ENCODE measurements at places on chromosomes 1 and 21.

DNA sequence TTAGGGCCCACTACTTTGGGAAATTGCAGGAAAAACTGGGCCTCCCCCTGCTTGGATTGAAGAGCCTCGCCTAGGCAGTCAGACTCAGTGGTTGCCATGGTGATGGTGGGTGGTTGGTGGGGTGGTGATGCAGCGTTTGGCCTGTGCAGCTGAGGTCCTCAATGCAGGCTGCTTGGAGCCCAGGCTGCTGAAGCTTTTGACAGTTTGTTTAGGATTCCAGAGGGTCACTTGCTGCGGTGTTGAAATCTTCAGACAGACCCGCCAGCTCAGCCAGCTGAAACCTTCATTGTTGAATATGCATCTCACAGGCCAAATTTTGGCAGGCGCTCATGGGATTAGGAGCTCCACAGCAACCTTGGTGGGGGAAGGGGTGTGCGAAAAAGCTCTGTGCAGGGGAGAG is 67.9 kb downstream of the CACNA1E start:
- no peak for DNase-seq

GRCh38 chr1:172472495-172472894 is 28.6 kb upstream of the PIGC start:
- DNase-seq: no peak

GRCh38 chr1:167821969-167822685 is 91.8 kb downstream of the ADCY10 start:
- no peak for DNase-seq

- no peak for DNase-seq
Measured at GRCh38 chr1:6785318-6785727, at the start of gene CAMTA1. Gene CAMTA1 (plus strand): TSS chr1:6785454. CDS start chr1:6785531, 77 bp downstream.

- no peak for DNase-seq
Measured at GRCh38 chr21:45335761-45336534, 48.3 kb upstream of the POFUT2 start.

DNA sequence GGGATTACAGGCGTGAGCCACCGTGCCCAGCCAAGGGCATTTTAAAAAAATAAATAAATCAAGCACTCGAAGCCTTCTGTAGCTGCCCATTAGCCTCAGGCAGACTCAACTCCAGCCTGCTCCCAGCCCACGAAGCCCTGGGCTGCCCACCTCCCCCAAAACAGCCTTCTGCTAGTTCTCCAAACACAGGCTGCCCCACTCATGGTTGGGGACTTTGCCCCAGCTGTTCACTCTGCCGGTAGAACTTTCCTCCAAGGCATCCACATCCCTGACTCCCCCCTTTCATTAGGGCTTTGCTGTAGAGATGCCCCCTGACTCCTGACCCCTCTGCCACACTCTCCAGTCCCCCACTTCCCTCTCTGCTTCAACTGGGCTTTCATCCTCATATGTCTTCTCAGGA is 29.7 kb upstream of the LAPTM5 start:
- no peak for DNase-seq

DNA sequence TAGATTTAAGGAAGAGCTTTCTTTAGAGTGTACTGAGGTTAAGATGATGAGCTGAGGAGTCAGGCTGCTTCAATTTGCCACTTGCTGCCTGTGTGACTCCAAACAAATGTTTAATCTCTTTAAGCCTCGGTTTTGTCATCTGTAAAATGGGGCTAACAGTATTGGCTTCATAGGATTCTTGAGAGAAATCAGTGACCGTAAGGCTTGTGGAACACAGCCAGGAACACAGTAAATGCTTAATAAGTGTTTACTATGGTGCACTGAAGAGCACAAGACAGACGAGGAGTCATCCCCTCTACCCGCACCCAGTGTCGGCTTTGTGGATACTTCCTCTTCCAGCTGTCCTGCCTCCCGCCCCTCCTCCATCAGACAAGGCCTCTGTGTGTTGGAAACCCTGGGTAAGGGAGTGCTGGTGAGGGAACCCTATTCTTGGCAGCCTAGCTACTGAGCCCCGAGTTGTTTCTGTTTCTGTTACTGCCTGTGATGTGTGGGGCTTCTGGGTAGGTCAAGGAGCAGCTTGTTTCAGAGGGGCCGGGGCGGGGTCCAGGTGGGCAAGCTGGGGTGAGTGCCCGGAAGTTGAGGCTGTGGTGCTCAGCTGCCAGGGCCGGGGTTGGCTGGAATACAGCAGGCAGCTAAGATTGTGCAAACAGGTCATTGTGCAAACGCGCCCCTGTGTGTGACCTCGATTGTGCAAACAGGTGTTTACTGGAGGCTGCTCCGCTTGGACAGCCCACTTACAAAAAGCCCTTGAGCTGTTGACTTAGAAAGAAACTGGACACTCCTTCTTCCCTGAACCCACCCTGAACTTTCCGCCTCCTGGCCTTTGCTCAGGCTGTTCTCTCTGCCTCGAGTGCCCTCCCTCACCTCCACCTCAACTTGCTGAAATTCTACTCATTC is 4.0 kb upstream of the CSF3R start:
- no peak for DNase-seq

DNA sequence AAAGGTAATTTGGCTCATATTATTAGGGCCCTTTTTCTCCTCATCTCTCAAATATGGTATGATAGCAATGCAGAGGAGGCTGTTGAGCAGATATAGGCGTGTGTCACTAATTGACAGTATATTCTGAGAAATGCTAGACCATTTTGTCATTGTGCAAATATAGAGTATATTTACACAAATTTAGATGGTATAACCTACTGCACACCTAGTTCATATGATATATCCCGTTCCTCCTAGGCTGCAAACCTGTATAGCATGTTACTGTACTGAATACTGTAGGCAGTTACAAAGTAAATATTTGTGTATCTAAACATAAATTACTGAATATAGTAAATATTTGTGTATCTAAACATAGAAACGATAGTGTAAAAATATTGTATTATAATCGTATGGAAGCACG is 8.6 kb downstream of the ZBTB37 start:
- no peak for DNase-seq

- peak; percentile 71 for DNase-seq
Measured at GRCh38 chr1:230127105-230128054, 60.3 kb downstream of the GALNT2 start.

DNA sequence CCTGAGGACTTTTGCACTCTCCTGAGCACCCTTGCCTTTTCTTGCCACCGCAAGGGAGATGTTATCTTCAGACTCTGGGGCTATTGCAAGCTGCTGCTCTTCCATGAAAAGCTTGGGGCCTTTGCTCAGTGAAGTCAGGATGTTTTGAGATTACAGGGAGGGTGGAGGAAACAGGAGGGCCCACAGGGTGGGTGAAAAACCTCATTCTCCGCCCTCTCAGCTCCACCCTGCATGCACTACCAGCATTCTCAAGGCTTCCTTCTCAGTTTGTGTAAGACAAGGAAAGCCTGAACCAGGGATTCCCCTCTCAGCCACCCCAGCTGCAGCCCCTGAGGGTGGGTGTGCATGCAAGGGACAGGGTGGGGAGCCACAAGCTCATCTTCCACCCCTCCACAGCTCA is 25.8 kb upstream of the ZNF648 start:
- DNase-seq: peak; percentile 10

GRCh38 chr1:161956097-161956496 is 67.6 kb downstream of the OLFML2B start:
- no peak for DNase-seq

GRCh38 chr1:48488721-48489120 is 16.7 kb upstream of the SPATA6 start:
- DNase-seq: no peak

DNA sequence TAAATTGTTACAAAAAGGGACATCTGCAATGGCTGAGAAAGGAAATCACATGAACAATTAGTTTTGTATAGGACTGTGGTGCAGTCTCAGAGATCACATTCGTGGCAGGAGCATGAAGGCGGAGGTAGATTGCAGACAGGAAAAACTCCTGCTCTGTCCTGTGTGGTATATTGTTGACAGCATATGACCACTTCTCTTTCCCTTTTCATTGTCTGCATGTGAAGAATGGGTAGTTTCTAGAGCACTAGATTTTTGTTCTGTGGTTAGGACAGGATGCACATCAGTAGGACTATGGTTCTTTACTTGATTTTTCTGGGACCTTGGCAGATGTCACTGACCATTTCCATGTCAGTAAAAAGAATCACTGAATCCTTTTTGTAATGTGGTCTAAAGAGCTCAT is 625.9 kb upstream of the PKN2 start:
- no peak for DNase-seq

- peak; percentile 94 for DNase-seq
Measured at GRCh38 chr1:220046052-220046930, at the start of gene EPRS1. Gene EPRS1 (minus strand): TSS chr1:220046505. CDS start chr1:220046388, 117 bp downstream.

GRCh38 chr1:119966020-119966419 is 69.7 kb upstream of the ADAM30 start:
- DNase-seq: no peak

DNA sequence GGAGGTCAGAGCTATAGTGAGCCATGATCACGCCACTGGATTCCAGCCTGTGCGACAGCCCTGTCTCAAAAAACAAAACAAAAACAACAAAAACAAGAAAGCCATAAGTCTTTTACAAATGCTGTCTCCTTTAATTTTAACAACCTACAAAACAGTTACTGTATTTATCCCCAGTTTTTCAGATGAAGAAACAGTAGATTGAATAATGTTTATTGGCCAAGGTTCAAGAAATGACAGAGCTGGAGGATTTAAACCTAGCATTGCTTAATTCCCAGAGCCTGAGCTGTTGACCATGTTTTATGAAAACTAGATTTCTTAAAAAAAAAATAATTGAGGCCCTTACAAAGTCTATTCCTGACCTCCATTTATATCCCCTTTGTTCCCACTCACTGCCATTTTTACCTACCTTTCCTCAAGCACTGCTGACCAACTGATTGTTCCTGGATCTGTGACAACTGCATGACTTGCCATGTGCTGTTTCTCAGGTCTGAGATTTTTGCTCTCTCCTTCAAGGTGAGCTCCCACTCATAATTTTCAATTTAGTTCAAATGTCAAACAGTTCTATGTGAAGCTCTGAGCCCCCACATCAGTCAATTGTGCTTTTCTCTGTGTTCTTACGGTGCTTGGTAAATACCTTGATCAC is 140.8 kb downstream of the CHRM3 start:
- no peak for DNase-seq
